ENCODE measurements at places on chromosomes 16 and 17. TPM values are rescaled to one million over a fixed set of nuclear protein-coding genes. Genes with fewer than 3 reads are reported as not detected.
A peak's percentile ranks its signal among the peaks of the same experiment; 100 is the strongest.

- no peak for DNase-seq
These were observed 54.5 kb upstream of the MRC2 start for GRCh38 chr17:62572888-62573401.

GRCh38 chr16:52993179-52993578 lies 59.5 kb downstream of the CHD9NB start:
- no peak for DNase-seq

The CNTNAP4 gene
- total RNA-seq: not detected

DNA sequence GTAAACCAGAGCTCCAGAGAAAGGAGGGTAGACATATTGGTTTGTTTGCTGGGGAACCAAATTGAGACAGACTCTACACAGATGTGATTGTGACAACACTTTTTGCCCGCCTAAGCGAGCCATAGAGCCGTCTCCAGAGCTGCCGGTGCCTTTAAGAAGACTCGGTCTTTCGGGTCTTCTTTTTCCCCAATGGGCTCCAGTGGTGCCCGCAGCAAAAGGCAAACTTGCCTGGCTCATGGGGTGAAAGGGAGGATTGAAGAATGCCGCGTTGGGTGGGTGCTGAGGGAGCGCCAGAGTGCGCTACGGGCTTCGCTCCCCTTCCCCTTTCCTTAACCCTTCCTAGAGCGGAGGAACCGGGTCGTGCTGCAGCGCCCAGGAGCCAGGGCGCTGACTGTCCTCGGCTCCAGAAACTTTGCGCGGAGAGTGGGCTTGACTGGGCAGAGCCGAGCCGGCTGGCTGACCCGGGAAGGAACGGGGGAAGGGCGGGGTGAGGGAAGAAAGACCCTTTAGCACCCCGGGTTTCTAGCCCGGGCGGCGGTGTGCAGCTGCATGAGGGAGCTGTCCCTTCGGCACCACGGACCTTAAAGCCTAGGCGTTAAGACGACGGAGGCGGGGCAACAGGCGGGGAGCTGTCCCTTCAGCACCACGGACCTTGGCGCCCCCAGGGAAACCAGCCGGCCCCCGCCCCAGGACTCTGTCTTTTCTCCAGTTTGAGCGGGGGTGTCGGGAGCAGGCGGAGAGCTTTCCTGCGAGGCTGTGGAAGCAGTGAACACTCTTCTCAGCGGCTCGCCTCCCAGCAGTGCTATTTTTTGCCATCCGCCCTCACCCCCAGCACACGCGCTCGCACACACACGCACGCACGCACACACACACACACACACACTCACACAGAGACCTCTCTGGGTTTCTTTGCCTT lies at the start of gene CACNG3:
Gene CACNG3, plus strand, starts transcription at position 880 of the 916 bp plus-strand sequence. CDS start 420 bp downstream, outside the sequence.
- peak; percentile 65 for DNase-seq
